ENCODE measurements at places on chromosomes 1 and 21.
A peak's percentile ranks its signal among the peaks of the same experiment; 100 is the strongest.

- DNase-seq = no peak
Measured at GRCh38 chr1:64137412-64137803, 66.0 kb upstream of the UBE2U start.

DNA sequence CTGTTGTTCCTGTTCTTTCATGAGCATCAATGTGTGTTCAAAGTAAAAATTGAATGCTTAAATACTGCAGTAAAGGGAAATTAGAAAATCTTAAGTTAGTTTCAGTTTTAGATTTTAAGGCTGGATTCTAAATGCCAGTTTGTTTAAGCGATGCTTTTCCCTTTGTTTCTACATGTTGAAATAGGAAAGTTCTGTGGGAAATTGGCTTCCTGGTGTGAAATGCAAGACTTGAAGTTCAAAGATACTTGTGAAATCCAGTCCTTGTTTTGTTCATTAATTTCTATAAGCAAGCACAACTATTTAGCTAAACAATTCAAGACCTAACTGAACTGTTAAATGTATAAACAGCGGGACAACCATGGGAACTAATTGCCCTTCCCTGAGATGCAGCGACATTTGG is 149.1 kb downstream of the LYPLAL1 start:
- no peak for DNase-seq

- no peak for DNase-seq
Measured at GRCh38 chr21:36330904-36331303, 10.9 kb downstream of the MORC3 start.

DNA sequence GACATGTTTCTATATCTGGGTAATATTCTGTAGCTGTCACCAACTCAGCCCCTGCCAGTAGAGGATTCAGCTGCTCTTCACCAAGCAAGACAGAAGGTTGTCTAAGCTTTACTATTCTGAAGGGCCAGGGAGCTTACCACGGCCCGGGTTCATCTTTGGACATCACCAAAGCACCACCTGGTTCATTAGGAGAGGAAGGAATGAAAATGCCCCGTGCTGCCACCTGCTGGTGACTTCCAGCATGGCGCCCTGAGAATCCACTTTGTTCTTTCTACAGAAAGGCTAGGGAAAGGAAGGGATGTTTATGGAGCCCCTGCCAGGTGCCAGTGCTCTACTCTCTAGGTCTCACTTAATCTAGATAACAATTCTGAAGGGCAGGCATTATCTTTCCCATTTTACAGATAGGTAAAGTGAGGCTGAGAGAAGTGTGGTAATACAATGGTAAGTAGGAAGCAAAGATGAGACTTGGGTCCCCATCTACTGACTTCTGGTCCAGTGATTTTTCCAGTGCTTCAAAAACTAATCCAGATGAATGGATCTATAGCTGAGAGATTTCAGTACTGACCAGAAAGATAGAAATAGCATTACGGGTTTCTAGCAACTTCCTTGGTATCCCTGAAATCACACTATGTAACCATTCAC is 79.5 kb downstream of the BEND5 start:
- peak; percentile 39 for DNase-seq

DNA sequence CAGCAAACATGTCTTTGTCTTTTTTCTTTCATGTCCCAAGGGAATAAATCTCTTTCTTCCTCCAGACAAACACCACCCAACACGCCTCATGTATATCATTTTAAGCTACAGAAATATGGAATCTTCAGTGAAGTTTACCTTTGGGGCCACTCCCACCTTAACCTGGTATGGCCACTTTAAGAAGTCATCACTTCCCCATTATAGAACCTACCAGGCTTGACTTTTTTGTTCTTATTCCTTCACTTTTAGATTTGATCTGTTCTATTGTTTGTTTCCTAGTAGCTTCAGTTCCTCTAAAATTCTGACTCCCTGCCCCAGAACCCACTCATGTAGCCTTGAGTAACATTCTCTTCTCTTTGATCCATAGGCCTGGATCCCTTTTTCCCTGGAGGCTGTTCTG is 226.3 kb downstream of the HLX start:
- no peak for DNase-seq

DNA sequence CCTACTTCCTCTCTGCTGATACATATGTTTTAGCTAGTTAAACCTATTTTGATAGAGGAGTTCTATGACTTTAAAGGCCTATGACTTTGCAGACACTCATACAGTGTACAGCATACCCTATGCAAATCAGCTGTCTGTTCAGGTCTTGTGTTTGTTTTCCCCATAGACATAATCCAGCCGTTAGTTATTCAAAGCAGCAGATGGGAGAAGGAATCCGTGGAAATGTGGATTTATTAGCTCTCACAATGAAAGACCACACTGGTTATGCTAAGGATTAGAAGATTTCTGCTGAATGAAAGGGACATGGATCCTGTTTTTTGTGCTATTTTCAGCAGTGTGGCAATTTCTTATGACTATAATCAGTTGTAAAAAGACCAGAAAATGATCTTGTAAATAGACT is 59.8 kb downstream of the MAST2 start:
- DNase-seq = peak; percentile 14

DNA sequence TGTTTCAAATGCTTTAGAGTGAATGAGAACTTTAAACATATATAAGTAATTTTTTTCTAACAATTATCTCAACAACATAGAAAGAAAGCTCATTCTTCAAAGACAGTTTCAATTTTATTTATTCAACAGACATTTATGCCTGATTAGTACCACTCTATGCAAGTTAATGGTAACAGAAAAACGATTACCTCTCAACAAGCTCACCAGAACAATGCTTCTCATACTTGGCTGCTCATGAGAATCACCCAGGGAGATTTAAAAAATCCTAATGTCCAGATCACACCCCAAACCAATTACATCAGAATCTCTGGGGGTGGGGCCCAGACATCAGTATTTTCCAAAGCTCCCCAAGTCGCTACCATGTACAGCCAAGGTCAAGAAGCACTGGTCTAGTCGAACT is 312.4 kb downstream of the PAPPA2 start:
- no peak for DNase-seq

DNA sequence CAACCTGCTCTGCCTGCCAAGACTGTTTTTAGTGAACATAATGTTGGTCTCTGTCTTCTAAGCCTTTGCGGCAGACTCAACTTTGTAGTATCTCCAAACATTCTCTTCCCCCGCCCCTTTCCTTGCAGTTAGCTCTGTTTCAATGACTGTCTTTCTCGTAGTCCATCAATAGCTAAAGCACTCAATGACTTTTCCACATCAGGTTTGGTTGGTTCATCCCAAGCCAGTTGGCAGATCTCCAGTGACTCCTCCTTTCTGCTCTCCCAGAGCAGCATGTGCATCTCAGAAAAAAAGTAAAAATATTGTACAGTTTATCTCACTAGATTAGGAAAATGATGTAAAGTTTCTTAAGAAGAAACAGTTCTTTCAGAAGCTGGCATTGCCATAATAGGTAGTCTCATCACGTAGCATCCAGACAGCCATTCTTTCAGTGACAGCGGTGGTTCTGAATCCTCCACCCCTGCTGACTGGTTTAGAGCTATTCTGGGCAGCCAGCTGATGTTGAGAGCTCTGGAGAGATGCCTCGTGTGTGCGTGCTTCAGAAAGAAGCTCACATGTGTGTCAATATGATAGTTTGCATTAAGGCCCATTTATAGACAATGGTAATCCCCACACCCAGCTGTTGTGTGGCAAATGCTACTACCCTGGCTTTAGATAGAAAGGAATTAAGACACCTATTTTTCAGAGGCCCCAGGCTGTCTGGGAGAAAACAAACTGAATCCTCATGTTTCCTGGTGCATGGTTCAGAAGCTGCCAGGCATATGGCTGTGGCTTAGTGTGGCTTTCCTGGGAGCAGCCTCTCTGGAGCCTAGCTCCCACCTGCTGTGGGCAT is 53.2 kb downstream of the CNN3 start:
- peak; percentile 82 for DNase-seq

- no peak for DNase-seq
Measured at GRCh38 chr21:39188521-39189139, 5.4 kb upstream of the PSMG1 start.

DNA sequence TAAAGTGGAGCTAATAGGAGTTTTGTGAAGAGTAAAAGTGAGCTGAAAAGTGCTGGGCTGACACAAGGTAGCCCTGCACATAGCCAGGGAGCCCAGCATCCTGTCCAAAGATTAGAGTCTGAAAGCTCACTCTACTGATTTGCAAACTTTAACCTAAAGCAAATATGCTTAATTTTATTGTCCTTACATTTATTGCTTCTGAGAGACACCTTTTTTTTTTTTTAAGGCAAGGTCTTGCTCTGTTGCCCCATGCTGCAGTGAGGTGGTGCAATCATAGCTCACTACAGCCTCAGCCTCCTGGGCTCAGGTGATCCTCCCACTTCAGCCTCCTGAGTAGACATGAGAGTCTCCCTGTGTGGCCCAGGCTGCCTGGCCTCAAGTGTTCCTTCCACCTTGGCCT is 16.5 kb downstream of the MGST3 start:
- no peak for DNase-seq

DNA sequence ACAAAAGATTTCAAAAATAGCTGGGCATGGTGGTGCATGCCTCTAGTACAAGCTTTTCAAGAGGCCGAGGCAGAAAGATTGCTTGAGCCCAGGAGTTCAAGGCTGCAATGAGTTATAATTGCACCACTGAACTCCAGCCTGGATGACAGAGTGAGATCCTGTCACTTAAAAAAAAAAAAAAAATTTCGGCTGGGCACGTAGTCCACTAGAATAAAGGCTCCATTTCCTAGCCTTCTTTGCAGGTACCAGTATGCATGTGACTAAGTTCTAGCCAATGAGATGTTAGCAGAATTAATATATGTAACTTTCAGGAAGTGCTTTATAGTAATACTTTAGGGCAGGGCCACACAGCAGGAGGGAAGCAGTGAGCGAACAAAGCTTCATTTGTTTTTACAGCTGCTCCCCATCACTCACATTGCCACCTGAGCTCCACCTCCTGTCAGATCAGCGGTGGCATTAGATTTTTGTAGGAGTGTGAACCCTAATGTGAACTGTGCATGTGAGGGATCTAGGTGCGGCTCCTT is 28.8 kb upstream of the SYDE2 start:
- peak; percentile 95 for DNase-seq

- no peak for DNase-seq
Measured at GRCh38 chr21:25360593-25360992, 246.7 kb downstream of the MRPL39 start.

- no peak for DNase-seq
Measured at GRCh38 chr1:3596663-3597598, 14.4 kb downstream of the MEGF6 start.

DNA sequence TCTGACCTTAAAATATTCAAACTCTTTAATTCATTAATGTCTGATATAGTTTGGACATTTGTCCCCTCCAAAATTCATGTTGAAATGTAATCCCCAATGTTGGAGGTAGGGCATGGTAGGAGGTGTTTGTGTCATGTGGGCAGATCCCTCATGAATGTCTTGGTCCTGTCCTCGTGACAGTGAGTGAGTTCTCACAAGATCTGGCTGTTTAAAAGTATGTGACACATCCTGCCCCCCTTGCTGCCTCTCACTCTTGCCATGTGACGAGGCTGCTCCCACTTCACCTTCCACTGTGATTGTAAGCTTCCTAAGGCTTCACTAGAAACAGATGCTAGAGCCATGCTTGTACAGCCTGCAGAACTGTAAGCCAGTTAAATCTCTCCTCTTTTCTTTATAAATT is 21.3 kb upstream of the FBXO28 start:
- DNase-seq = no peak

DNA sequence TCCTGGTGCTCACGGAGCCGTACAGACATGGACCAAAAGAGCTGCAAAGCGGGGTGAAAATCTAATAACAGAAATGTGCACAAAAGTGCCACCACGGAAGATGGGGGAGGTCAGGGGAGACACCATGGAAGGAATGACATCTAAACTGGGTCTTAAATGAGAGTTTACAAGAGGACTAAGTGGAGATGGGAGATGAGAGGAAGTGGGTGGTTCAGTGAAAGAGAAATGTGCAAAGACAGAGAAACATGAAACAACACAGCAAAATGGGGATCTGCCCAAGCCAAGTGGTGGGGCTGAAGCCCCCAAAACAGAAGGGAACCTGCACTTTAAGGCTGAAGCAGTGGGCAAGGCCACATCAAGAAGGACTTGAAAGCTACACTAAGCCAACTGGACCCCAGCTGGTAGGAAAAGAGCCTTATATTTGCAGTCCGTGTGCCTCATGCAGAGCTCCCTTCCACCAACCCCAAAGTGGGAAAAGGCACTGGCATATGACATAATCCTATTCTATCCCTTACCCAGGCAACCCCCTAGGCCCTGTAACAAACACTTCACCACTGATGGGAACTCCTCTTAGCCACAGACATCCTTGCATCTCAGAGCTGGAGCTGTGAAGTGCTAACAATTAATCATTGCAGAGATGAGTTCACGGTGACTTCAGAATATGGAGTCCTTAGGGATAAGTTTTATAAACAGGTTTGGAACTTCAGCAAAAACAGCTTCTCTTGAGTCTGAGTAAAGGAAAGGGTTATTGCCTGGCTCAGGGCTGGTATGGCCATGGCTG is 198.6 kb upstream of the EDN2 start:
- no peak for DNase-seq

GRCh38 chr21:36968976-36969375 is 2.5 kb upstream of the HLCS start:
- DNase-seq = no peak

DNA sequence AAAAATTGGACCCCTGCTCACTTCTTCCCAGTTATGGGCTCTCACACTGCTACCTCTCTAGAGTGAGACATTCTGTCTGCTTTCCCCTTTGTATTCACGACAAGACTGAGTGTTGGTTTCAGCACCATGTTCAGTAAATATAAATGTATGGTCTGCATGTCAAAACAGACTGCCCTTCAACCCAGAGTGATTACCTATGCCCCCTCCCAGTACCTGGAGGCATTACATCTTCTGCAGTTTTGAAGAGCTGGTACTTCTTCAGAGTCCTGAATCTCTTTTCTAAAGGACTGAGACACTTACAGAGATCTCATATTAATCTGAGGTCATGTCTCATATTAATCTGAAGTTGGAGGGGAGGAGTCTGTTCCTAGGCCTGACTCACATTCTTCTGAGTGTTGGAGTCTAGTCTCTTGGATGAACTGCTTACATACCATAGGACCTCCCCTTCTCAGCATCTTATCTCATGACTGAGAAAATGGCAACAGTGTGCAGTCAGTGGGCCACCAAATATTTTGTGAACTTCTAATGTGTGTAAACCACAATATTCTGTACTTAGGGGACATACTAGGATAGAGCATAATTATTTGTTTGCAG is 80.3 kb downstream of the RGL1 start:
- no peak for DNase-seq

DNA sequence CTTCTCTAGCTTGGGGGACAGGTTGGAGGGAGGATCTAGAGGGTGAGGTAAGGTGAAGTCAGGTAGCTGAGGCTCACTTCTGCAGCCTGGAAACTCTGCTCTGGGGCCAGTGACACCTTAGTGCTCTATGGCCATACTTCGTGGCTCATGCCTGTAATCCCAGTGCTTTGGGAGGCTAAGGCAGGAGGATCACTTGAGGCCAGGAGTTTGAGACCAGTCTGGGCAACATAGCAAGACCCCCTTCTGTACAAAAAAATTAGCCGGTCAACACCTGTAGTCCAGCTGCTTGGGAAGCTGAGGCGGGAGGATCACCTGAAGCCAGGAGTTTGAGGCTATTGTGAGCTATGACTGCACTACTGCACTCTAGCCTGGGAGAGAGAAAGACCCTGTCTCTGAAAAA is 5.8 kb downstream of the LMNA start:
- no peak for DNase-seq

GRCh38 chr1:11026052-11026451 is 13.6 kb downstream of the TARDBP start:
- DNase-seq = no peak
